A375 (cell line): ENCODE measurements at places on chromosomes 2 and 18. TPM values are rescaled to one million over a fixed set of nuclear protein-coding genes. Genes with fewer than 3 reads are reported as not detected.

The MROH2A gene
- not detected in 2 replicates for total RNA-seq

The TM4SF20 gene
- not detected in 2 replicates for total RNA-seq

The ALPP gene
- total RNA-seq: 0.13 and 0.26 TPM in 2 replicates

The PROC gene
- not detected in 2 replicates for total RNA-seq

The HAUS1 gene
- 27.7 and 36.4 TPM in 2 replicates for total RNA-seq

The IER3IP1 gene
- total RNA-seq: 31.6 and 32.7 TPM in 2 replicates

The ZNF892 gene
- 2.9 and 3.0 TPM in 2 replicates for total RNA-seq

The PPP4R1 gene
- 17.5 and 38.8 TPM in 2 replicates for total RNA-seq

The ZRANB3 gene
- total RNA-seq: 2.5 and 3.3 TPM in 2 replicates

The ANKRD62 gene
- total RNA-seq: not detected in 2 replicates

The NR4A2 gene
- 7.3 and 7.6 TPM in 2 replicates for total RNA-seq

The ALPG gene
- total RNA-seq: not detected in 2 replicates

The ASB18 gene
- total RNA-seq: not detected in 2 replicates

The UGT1A10 gene
- not detected in 2 replicates for total RNA-seq

The KLHL30 gene
- total RNA-seq: 0.04 and 0.08 TPM in 2 replicates

The CPS1 gene
- total RNA-seq: 11.1 and 11.3 TPM in 2 replicates

The RIT2 gene
- not detected in 2 replicates for total RNA-seq

The PDCD1 gene
- not detected in 2 replicates for total RNA-seq

The C2orf80 gene
- total RNA-seq: not detected in 2 replicates

The TMEFF2 gene
- total RNA-seq: 0.08 and 0.40 TPM in 2 replicates

The DES gene
- total RNA-seq: not detected in 2 replicates

The INPP5D gene
- total RNA-seq: 0.37 and 0.72 TPM in 2 replicates

The TWIST2 gene
- total RNA-seq: 13.7 and 15.9 TPM in 2 replicates

The C2orf92 gene
- 1.2 and 3.2 TPM in 2 replicates for total RNA-seq
